ENCODE measurements at places on chromosomes 13 and 19. TPM values are rescaled to one million over a fixed set of nuclear protein-coding genes. Genes with fewer than 3 reads are reported as not detected.
A peak's percentile ranks its signal among the peaks of the same experiment; 100 is the strongest.

- peaks cover 9% of the 10 kb centered on the region for H3K4me1 ChIP-seq
- H3K27me3 ChIP-seq, result peaks cover 6% of the 10 kb centered on the region
- H3K4me3 ChIP-seq, result no peak overlapping the region
- H3K27ac ChIP-seq, result no peak overlapping the region
- DNase-seq, result no peak
- peaks cover 9% of the 10 kb centered on the region for H3K36me3 ChIP-seq
Measured at GRCh38 chr19:44841231-44841630, 4.9 kb upstream of the NECTIN2 start.

Gene SWSAP1
- total RNA-seq, result 3.3 TPM

DNA sequence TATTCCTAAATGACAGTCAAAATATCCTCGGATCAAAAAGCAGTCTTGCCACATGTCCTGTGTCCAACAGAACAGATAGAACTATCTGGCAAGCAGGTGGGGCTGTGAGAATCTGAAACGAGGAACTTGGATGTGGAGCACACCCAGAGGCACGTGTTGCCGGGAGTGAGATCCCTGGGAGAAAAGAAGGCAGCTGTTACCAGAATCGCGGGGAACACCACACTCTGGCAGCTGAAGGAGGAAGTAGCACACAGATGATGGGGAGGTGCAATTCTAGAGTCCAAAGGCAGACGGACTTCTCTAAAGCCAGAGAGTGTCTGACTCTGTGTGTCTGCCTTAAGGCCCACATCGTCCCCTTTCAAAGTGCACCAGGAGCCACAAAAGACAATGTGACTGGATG is 22.3 kb downstream of the SLC7A1 start:
- H3K4me1 ChIP-seq, result peaks cover 17% of the 10 kb centered on the region
- H3K27ac ChIP-seq, result no peak overlapping the region
- H3K4me3 ChIP-seq, result no peak overlapping the region
- H3K36me3 ChIP-seq, result peaks cover 7% of the 10 kb centered on the region
- H3K27me3 ChIP-seq, result peaks cover 2% of the 10 kb centered on the region

Gene OLFM4
- not detected for total RNA-seq

DNA sequence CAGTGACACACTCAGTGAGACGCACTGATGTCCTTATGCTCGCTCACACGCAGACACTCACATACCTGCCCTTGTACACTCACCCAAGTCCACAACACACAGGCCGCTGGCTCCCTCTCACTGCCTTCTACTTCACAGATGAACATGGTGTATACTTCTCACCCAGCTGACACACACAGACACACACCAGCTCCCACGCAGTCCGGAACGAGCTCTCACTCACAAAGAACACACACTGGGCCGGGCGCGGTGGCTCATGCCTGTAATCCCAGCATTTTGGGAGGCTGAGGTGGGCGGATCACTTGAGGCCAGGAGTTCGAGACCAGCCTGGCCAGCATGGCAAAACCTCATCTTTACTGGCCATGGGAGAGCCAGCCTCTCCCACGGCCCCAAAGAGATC is 31.6 kb downstream of the CCL25 start:
- H3K4me1 ChIP-seq, result no peaks in the 10 kb centered on the region
- no peak overlapping the region for H3K27ac ChIP-seq
- no peak for DNase-seq
- H3K4me3 ChIP-seq, result peak overlapping the region; percentile 34
- peaks cover 1% of the 10 kb centered on the region for H3K27me3 ChIP-seq

- DNase-seq, result no peak
- H3K27ac ChIP-seq, result peak overlapping the region; percentile 17
- H3K4me1 ChIP-seq, result peaks cover 47% of the 10 kb centered on the region
- peaks cover 2% of the 10 kb centered on the region for H3K36me3 ChIP-seq
- H3K4me3 ChIP-seq, result no peak overlapping the region
Measured at GRCh38 chr13:29543230-29544215, 52.0 kb downstream of the SLC7A1 start.

Gene ZNF865
- total RNA-seq, result 14.5 TPM

Gene EDNRB
- 1.4 TPM for total RNA-seq

- no peak for DNase-seq
- no peaks in the 10 kb centered on the region for H3K36me3 ChIP-seq
- H3K4me1 ChIP-seq, result peaks cover 6% of the 10 kb centered on the region
- H3K27ac ChIP-seq, result no peak overlapping the region
- H3K4me3 ChIP-seq, result no peak overlapping the region
- H3K27me3 ChIP-seq, result no peaks in the 10 kb centered on the region
Measured at GRCh38 chr13:29908416-29909080, 58.1 kb upstream of the UBL3 start.

DNA sequence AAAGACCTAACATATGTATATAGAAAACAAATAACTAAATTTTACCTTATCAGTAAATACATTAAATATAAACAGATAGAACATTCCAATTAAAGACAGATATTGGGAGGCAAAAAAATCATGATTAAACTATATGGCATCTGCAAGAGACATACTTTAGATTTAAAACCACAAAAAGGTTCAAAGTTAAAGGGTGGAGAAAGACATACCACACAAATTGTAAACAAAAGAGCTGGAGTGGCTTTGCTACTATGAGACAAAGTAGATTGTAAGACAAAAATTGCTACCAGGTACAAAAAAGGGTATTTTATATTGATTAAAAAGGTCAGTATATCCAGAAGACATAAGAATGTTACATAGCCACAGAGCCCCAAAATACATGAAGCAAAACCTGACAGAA is 200.2 kb downstream of the KCNRG start:
- H3K27ac ChIP-seq, result no peak overlapping the region
- H3K4me3 ChIP-seq, result no peak overlapping the region
- no peak for DNase-seq
- no peaks in the 10 kb centered on the region for H3K27me3 ChIP-seq

DNA sequence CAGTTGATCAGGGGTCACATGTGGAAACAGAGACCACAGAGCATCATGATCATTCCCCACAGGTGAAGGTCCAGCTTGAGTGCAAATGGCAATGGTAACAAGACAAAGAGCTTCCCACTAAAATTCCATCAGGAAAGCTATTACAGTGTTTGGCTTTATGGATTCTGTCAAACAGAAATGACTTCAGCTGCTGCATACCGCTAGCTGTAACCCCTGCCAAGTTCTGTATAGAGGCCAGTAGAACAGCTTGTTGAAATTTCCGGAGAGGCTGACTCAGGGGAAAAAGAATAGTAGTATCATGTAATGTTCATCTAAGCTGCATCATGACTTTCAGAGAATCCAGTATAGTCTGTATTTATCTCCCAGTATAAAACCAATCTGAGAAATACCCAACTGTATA is 1704.7 kb downstream of the SLITRK5 start:
- H3K4me3 ChIP-seq, result no peak overlapping the region
- H3K27me3 ChIP-seq, result no peaks in the 10 kb centered on the region
- H3K4me1 ChIP-seq, result no peaks in the 10 kb centered on the region
- H3K36me3 ChIP-seq, result no peaks in the 10 kb centered on the region

- H3K27me3 ChIP-seq, result peaks cover 5% of the 10 kb centered on the region
- H3K36me3 ChIP-seq, result no peaks in the 10 kb centered on the region
- no peak for DNase-seq
- no peaks in the 10 kb centered on the region for H3K4me1 ChIP-seq
Measured at GRCh38 chr19:4775627-4776152, 15.8 kb upstream of the FEM1A start.

Gene MBD3L2B
- total RNA-seq, result not detected

DNA sequence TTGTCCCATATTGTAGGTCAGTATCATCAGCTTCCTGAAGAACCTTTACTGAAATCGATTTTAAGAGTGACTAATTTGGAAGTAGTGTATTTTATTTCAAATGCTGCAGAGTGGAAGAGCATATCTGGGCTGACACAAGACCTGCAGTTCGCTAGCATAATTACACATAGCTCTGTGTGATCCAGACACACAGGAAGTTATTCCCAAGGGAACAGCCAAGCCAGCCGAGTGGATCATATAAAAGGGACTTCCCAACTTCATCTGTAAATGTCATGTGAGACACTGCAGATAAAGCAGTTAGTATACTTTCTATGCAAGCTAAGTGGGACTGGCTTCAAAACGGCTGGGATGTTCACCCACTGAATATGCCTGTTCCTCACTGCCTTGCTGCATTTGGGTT is 760.4 kb downstream of the SLITRK1 start:
- no peak for DNase-seq
- no peaks in the 10 kb centered on the region for H3K36me3 ChIP-seq
- no peaks in the 10 kb centered on the region for H3K4me1 ChIP-seq

Gene ATXN8OS
- not detected for total RNA-seq

GRCh38 chr19:41264581-41265394 is 616 bp downstream of the HNRNPUL1 start:
- H3K27ac ChIP-seq, result peak overlapping the region; percentile 100
- H3K36me3 ChIP-seq, result peaks cover 39% of the 10 kb centered on the region
- H3K27me3 ChIP-seq, result peaks cover 15% of the 10 kb centered on the region
- peak; percentile 56 for DNase-seq

GRCh38 chr19:39974377-39975155 is 3.6 kb downstream of the PSMC4 start:
- H3K27ac ChIP-seq, result no peak overlapping the region
- DNase-seq, result no peak
- peaks cover 16% of the 10 kb centered on the region for H3K4me1 ChIP-seq
- peaks cover 32% of the 10 kb centered on the region for H3K36me3 ChIP-seq
- H3K4me3 ChIP-seq, result no peak overlapping the region

DNA sequence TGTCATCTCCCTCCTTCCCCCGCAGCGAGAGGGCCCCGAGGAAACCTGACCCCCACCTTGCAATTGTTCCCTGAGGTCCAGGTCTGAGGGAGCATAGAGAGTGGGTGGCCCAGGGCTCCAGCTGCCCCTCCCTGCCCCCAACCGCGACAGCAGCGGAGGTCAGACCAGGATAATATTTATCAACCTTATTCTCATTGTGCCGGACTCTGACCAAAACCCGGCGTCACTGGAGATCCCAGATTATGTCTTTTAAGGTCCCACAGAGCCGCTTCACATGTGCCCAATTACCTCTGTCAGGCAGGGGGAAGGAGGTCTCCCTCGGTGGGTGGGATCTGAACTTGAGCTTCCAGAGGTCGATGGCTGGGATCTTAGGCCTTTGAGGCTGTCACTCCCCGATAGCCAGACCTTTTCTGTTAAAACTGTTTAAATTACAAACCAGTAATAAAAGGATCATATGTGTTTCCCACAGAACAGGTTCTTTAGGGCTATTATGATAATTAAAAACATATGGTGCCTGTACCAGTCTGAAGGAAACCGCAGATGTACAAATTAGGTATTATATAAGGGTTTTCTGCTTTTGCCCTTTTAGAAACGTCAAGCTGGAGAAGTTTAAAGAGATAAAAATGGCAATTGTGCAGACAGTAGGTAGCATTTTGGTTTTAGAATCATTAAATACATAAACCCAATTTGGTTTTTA is 195.5 kb downstream of the ZNF536 start:
- no peaks in the 10 kb centered on the region for H3K36me3 ChIP-seq
- DNase-seq, result no peak
- no peak overlapping the region for H3K4me3 ChIP-seq
- H3K27ac ChIP-seq, result no peak overlapping the region

Gene KLC3
- total RNA-seq, result 0.44 TPM

- H3K27ac ChIP-seq, result no peak overlapping the region
- H3K36me3 ChIP-seq, result no peaks in the 10 kb centered on the region
- DNase-seq, result no peak
- no peaks in the 10 kb centered on the region for H3K27me3 ChIP-seq
Measured at GRCh38 chr13:25743421-25743820, 308.4 kb downstream of the SHISA2 start.

DNA sequence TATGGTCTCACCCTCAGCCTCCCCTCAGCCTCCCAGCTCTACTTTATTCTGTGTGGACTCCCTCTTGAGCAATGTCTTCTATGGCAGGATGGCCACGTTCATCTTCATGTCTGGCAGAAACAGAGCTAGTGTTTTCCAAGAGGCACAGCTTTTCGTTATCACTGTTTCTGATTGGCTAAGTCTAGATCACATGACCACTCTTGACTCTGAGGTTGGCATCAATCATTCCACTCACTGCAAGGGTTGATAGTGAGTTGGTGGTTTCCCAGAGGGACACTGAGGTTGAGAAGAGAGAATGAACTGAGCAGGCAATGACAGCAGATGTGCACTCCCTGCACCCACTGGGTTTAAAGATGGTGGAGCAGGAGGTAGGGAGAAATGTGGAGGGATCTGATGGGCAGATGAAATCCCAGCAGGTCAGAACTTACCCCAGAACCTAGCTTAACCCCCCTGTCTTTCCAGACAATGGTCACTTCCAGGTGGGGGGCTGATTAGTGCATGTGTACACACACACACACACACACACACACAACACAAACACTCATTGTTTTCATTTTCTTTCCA is 26.3 kb upstream of the UQCRFS1 start:
- peaks cover 3% of the 10 kb centered on the region for H3K27me3 ChIP-seq
- DNase-seq, result no peak
- H3K4me3 ChIP-seq, result no peak overlapping the region
- peaks cover 5% of the 10 kb centered on the region for H3K4me1 ChIP-seq

DNA sequence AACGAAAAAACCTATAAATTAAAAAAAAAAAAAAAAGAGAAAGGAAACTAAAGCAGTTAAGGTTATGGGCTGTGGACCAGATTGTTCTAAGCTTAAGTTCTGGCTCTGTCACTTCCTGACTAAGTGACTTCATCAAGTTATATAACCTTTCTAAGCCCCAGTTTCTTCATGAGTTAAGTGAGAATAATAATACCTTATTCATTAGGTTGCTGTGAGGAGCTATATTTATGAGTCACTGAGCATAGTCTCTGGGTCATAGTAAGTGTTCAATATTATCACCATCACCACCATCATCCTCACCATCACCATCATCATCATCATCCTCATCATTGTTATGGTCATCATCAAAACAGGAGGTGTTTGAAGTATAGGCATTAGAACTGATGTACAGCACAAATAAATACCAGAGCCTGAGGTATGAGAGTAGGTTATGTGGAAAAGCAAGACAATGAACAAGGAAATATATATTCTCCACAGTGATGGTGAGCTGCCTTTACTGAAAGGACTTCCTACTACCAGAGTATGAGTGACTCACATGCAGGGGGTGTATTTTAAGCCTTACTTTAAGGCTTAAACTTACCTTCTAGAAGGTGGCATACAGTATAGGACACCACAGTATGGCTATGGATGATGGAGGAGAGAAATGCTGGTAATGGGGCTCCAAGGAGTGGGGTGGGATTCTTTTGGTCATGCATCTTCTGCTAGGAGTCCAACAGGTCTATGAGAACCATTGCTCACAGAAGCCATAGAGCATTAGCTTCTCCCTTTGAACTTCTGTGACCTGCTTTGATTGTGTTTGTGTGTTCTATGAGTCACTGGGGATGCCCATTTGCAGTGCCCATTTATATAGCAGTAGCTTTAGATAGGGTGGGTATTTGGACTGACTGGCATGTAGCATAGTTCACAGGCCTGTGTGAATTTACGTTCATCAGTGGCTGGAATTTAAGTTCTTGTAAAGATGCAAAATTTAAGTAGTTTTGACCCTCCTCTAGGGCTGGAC is 104.4 kb downstream of the KLF5 start:
- H3K36me3 ChIP-seq, result peaks cover 5% of the 10 kb centered on the region
- H3K27ac ChIP-seq, result no peak overlapping the region
- DNase-seq, result no peak
- no peaks in the 10 kb centered on the region for H3K4me1 ChIP-seq
- no peaks in the 10 kb centered on the region for H3K27me3 ChIP-seq

GRCh38 chr13:65112531-65112941 is 2117.6 kb downstream of the PCDH9 start:
- no peak overlapping the region for H3K4me3 ChIP-seq
- peaks cover 2% of the 10 kb centered on the region for H3K27me3 ChIP-seq
- no peaks in the 10 kb centered on the region for H3K36me3 ChIP-seq
- DNase-seq, result no peak
- no peak overlapping the region for H3K27ac ChIP-seq
- no peaks in the 10 kb centered on the region for H3K4me1 ChIP-seq

Measured in endothelial cell (in vitro differentiated cells).